ENCODE measurements at places on chromosomes 7 and 10.

GRCh38 chr7:7099584-7100014 lies 82.7 kb upstream of the C1GALT1 start:
- no peak for DNase-seq

GRCh38 chr7:102445674-102446071 lies 12.3 kb downstream of the ORAI2 start:
- no peak for DNase-seq

GRCh38 chr7:128948312-128948973 lies 10.7 kb downstream of the IRF5 start:
- DNase-seq: no peak

DNA sequence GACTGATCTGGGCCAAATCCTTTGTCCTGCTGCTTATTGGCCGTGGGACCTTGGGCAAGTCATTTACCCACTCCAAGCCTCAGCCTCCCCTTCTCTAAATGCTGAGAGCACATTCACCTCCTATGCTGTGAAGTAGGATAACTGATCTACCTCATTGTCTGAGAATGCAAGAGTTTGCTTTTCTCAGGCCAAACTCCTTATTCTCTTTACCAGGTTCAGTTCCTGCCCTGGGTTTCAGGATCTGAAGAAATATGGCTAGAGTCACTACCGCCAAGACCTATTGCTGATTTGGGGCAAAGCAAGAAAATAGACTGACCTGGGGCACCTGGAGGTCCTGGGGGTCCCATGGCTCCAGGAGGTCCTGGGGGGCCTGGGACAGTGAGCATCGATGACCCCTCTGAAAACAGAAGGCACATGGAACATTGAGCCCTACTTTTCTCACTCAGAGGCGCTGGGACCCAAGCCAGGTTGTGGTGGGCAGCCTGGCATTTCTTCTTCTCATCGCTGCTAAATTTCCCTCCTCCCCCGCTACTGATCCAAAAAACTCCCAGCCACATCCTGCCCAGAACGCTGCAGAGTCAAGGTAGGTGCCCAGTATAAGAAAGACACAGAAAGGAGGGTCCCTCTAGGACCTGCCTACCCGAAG lies 42.4 kb downstream of the COL17A1 start:
- DNase-seq: no peak

- no peak for DNase-seq
These were observed 235.4 kb downstream of the RNLS start for GRCh38 chr10:88347597-88348304.

- no peak for DNase-seq
These were observed 7.4 kb downstream of the TMEM248 start for GRCh38 chr7:66928388-66928787.

- no peak for DNase-seq
These were observed 35.9 kb downstream of the FZD1 start for GRCh38 chr7:91299952-91300775.

DNA sequence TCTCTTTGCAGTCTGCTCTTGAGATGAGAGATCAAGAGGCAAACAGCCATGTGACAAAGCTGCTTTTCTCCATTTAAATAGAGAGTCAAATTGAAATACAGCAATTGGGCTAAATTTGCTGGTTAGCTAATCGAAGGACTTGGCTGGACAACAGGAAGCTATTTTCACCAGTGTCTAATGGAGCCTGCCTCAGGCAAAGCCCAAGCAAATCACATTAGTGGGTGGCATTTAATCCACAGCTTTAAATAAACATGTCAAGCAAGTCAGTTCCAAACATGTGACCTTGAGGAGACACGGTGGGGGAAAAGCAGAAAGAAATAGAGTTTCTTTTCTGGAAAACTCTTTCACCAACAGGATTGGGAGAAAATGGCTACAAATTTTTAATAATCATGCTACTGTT lies 180.5 kb upstream of the AOAH start:
- DNase-seq: no peak

Data from T-helper 1 cell (primary cell).